ENCODE measurements at places on chromosomes 1 and 21.

GRCh38 chr1:96934282-96934681, 212.7 kb downstream of the PTBP2 start:
- no peak for DNase-seq

DNA sequence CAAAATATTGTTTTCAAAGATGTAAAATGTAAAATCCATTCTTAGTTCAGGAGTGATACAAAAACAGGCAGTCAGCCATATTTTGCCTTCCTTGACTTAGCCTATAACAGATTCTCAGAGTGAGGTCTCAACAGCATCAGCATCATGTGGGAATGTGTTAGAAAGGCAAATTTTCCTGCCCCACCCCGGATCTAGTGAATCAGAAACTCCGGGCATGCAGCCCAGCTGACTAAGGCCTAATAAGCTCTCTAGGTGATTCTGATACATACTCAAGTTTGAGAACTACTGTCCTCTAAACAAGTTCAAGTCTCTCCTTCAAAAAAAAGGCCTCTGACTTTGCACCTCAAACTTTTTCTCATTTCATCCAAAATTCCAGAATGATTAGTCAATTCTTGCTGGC, 46.9 kb upstream of the PRRC2C start:
- DNase-seq = no peak

- DNase-seq = no peak
These were observed 50.8 kb upstream of the COL24A1 start for GRCh38 chr1:86207323-86207722.

- no peak for DNase-seq
These were observed 70.0 kb downstream of the EIF4G3 start for GRCh38 chr1:21106709-21107108.

DNA sequence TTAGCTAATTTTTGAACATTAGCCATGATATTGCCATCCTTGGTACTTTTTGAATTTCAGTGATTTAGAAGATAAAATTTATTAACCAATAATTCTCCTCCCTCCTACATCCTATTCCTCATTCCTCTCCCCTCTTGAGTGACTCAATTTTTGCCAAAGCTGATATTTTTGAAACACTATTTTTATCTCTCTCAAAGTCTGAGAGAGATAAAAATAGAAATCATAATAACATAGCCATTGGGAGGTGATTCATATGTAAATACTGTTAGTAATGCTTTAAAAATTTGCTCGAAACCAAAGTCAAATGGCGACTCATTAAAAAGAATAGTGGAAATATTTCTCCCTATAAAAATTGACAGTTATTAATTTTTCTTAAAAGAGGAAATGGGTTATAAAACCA, 97.4 kb downstream of the PATJ start:
- no peak for DNase-seq

DNA sequence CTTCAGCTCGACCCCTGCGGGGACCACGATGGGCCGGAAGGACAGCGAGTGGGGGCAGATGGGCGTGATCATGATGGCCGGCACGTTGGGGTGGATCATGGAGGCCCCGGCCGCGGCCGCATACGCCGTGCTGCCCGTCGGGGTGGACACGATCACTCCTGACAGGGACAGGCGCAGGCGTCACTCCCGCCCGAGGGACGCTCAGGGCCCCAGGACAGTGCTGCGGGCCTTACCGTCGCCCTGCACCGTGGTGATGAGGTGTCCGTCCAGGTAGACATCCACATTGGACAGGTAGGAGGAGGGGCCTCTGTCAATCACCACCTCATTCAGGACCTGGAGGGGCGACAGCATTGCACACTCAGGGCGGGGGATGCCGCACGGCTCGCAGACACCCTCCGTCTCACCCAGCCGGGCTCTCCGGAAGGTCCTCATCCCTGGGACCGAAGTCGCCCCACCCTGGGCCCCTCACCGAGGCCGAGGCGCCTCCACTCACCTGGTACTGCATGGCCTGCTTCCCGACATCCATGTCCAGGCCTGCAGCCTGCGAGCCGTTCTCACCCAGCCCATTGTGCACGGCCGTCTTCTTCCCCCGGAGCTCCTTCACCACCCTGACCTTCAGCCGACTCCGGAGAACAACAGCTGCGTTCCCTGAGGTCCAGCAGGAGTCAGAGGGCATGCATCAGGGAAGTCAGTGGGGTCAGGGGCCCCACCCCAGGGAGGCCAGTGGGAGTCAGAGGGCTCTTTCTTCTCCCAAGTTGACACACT, 24.0 kb downstream of the NADK start:
- DNase-seq = no peak

DNA sequence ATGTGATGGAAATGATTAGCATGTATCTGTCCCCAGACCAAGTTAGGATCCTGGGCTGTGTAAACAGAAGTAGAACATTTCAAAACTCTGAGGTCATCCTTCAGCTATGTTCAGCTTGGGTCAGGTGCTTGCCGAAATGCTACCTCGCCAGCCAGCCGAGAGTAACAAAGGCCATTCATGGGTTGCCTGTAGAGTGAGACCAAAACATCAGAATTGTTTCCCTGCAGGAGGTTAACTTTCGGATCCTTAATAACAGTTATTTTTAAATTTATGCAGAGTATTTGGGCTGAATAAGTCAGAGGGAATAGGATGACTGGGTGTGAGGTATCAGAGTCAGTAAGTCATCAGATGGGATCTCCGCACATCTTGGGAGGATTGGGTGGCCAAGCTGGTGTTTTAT, 35.6 kb downstream of the SMYD2 start:
- no peak for DNase-seq

GRCh38 chr1:20074055-20074724, 4.2 kb downstream of the PLA2G5 start:
- no peak for DNase-seq

DNA sequence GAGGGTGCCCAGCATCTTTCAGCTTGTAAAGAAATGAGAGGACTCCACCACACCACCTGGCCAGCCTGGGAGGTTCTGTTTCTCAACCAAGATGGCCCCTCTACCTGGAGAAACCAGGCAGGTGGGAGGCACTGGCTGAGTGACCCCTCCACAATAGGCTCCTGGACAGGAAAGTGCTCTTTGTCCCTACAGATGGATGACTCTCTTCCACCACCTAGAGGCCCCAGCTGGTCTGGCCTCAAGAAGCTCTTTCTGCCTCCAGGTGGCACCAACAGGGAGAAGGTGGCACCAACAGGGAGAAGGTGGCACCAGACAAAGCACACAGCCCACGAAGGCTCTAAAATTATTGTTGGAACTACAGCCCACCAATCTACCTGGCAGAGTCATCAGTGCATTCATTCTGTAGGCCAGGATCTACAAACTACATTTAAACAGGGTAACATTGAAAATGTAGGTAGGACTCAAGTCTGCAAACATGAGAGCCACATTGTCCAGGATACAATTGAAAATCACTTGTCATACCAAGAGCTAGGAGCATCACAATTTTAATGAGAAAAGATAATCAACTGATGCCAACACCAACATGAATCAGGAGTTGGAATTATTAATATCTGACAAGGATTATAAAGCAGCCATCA, 14.4 kb downstream of the TMPRSS3 start:
- DNase-seq = peak; percentile 56

DNA sequence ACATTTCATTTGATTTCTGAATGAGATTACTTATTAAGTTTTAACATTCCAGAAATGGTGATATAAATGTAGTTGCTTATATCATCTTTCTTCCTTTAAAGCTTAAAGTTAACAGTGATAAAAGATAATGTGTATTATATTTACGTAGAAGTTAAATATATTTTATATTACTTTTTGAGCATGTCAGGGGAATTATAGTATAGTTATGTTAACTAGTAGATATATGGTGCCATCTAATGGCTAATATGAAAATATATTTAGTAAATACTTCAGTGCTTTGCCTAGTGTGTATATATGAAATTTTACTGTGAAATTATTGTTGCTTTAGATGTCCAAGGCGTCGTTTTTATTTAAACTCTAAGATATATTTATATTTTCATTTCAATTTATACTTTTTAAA, 51.5 kb downstream of the SYT14 start:
- no peak for DNase-seq
